ENCODE measurements at places on chromosomes 1 and 21.

GRCh38 chr1:85174503-85174902 lies 26.3 kb downstream of the SYDE2 start:
- DNase-seq: no peak

DNA sequence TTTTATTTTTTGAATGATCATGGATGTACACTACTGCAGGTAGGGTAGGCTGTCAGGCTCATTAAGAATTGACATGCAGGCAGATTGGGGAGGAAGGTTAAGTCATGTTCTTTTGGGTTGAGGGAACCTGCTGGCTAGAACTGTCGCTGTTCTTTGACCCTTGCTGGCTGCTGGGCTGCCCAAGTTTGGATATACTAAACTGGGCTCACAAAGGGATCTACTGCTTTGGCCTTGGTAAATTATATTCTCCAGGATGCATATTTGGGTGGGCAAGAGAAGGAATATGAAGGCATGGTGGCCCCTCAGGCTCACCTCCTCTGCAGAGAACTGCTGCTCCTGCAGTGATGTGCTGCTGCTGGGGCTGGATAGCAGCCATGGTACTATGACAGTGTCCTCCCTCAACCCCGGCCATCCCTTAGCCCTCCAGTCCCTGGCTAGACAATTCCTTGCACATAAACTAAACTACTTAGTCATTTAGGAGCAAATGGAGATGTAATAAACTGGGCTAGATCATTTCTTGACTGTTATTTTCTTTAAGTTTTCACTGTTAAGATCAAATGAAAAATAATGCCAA lies 6.1 kb downstream of the ATP1A1 start:
- DNase-seq: no peak

GRCh38 chr1:166907763-166908162 lies 31.7 kb upstream of the TADA1 start:
- DNase-seq: no peak

DNA sequence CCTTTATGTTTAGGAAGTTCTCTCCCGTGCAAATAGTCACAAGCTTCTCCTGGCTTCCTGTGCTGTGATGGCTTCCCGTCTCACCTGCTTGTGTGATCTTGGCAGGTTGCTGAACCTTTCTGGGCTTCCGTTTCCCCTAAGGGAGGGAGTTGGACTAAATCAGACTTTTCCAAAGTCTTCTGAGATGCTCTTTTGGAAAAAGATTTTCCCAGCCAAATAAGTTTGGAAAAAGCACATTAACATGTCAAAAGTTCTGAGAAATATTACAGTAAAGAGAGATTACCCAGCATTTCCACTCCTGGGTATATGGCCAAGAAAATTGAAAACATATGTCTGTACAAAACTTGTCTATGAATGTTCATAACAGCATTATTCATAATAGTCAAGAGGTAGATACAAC lies 36.0 kb upstream of the TENT5C start:
- DNase-seq: no peak

DNA sequence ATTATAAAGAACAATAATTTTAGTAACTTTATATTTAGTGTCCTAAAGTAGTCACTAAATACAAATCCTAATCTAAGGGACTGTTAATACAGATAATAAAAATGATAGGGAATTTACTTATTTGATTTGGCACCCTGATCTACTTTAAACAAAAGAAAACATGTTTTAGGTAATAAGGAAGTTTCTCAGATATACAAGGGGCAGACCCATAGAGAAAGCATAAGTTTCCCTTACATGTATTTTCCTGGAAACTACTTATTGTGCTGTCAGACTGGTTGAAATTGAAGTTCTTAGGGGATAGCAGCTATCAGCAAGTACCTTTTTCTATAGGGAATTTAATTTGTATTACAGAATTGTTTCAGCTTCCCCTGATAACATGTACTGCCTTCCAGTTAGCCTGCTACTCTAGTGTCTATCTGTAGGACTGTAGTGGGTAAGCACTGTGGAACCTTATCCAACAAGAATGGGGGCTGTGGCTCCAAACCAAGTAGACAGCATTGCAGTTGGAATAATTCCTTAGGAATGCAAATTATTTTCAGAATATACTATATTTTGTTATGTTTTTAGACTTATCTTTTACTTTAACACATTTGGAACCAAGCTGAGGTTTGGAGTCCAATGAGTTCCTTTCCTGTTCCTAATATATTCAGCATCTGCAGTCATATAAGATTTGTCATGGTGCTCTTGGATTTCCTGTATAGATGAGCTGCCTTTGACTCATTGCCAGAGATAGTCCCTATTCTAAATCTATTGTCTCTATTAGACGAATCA lies 14.7 kb downstream of the MSH4 start:
- no peak for DNase-seq

DNA sequence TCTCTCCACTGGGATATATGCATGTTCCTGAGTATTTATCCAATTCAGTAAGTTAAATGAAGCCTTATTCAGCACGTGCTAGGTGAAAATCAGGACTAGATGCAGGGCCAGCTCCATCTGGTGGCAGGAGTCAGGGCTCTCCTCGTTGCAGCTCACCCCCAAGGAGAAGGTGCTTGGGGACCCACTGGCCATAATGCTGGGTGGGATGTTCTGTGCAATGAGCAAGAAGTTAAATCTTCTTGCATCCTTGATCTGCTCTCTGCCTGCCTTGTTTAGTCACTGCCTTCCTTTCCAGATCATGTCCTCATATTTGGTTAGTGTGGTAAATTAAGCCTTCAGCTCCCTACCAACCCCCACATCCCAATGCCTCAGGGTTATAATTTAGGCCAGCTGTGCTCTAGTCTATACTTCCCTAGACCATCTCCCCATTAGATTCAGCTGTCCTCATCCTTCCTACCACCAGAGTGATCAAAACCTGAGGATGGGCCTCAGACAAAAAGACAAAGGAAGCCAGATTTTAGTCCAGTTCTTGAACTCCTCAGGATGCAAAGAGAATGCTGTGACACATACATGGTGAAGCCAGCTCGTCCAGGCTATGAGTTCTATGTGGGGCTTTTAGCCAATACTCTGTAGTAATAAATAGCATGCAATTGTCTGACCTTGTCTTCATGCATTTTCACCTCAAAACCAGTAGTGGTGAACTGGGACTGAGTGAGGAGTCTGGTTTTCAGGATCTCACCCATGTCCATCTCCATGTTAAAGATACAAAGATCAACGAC lies 55.9 kb downstream of the SEC16B start:
- no peak for DNase-seq

DNA sequence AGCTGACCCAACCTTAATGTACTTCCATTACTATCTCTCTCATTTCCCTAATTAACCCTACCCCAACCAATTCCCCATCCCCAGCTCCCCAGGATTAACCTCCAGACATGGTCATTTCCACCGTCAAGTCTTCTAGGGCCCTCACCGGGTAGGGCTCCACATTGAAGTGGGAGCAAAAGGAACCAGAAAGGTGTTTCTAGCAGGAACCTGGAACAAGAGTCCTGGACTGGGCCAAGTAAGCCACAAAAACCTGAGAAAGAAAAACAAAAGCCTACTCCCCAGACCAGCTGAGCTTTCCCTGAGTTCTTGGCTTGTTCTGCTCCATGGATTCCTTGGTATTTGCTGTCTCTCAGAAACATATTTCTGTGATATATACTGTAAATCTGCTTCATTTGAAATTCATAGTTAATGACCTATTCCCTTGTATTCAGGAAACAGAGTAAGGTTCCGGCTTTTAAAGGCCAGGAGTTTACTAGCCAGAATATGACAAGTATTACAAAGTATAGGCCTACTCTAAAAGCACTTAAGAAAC lies 58.4 kb downstream of the SYF2 start:
- DNase-seq: no peak

DNA sequence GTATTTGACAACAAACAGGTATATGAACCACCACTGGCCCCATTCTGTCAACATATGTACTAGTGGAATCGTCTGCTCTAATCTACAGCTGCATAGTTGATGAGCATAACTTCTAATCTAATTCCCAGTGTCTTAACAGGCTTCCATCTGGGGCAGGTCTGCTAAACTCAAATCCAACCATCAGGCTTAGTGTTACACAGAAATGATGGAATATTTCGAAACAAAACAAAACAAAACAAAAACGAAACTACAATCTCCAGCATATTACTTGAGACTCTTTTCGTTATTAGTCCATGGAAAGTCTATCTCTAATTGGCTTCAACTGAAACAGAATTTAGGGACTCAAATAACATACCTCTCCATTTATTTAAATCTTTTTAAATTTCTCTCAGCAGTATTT lies 37.6 kb downstream of the DIPK1A start:
- no peak for DNase-seq

DNA sequence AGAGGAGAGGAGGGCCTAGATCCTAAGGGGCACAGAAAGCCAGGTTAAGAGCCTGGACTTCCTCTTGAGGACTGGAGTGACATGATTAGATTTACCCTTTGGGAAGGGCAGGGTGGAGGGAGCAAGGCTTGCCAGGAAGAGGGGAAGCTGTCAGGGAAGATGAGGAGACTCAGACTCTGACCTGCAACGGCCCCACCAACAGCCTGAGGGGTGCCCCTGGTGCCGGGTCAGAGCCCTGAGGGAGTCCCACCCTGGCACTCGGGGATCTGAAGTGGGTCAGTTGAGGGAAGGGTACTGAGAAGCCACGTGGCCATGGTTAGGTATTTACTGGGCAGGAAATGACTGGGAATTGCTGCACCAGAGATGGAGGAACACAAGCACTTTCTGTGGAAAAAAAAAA lies 9.8 kb downstream of the ECE1 start:
- no peak for DNase-seq

- no peak for DNase-seq
Observed at GRCh38 chr1:154819628-154820590, 50.2 kb downstream of the KCNN3 start.

DNA sequence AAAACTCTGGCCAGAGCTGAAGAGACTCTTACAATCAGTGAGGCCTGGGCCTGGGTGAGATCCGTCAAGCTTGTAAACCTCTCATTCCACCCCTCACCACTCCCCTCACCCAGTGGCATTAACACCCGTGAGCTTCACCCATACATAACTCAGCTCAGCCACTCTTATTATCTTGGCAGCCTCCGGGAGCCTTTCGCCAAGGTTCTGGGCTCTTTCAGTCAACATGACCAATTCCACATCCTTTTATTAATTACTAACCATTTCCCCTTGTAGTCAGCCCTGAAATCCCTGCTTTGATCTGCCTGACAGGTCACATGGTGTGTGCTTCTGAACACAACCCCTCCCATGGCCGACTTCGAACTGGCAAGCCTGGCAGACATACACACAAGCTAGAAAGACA lies 134.8 kb downstream of the SETD4 start:
- DNase-seq: no peak

Data from stimulated activated CD8-positive, alpha-beta memory T cell treated with anti-CD3 and anti-CD28 coated beads, Interleukin-7, amount 100 ng/mL, for 48 hours (primary cell).